ENCODE measurements at places on chromosomes 1 and 21.

GRCh38 chr1:218401441-218401997 lies 56.4 kb downstream of the TGFB2 start:
- no peak for DNase-seq

- DNase-seq: no peak
Observed at GRCh38 chr1:243903041-243903440, 53.0 kb upstream of the AKT3 start.

DNA sequence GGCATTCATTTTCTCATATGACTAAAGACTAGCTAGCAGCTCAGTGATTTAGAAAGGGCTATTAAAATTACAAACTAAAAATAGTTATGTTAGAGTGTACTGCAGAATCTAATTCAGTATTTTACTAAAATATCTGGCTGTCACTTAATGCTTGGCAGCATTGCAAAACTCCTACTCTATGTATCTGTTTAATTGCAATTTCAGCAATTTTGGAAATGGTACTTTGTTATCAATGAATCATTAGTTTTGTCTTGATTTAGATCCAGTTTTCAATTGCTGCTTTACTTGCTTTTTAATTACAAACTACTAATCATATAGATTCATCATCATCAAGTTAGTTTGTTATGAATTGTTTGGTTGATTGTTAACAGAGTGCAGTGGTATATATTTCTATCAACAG lies 19.2 kb downstream of the C1orf87 start:
- no peak for DNase-seq

- DNase-seq: no peak
Observed at GRCh38 chr1:109133815-109134214, 19.9 kb downstream of the ELAPOR1 start.

DNA sequence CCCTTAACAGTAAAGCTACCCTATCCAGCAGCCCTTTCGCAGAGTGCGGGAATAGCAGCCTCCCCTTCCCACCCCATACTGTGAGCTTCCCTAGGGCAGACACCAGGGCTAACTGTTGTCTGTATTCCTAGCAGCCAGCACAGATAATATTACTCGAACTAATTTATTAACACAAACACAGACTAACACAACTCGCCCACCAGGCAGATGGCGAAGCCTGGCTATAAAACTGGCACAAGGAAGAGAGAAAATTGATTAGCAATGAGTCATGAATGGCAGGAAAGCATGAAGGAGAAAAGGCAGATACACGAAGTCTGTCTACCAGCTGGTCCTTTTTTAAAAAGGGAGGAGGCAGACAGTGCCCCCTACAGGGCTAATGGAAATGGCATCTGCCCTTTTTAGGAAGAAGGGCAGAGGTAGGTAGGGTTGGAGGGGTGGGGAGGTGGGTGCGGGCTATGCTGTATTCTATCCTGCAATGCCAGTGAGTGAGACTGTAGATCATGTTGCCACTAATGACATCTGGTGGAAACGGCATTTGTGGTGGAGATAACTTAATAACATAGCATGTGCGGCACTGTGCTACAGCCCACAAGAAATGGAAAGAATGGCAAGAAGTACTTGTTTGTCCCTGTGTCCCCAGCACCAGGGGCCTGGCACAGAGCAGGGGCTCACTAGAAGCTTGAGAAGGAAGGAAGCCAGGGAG lies 30.6 kb upstream of the CTPS1 start:
- peak; percentile 44 for DNase-seq

GRCh38 chr1:151905070-151905442 lies 4.3 kb downstream of the THEM4 start:
- peak; percentile 59 for DNase-seq

DNA sequence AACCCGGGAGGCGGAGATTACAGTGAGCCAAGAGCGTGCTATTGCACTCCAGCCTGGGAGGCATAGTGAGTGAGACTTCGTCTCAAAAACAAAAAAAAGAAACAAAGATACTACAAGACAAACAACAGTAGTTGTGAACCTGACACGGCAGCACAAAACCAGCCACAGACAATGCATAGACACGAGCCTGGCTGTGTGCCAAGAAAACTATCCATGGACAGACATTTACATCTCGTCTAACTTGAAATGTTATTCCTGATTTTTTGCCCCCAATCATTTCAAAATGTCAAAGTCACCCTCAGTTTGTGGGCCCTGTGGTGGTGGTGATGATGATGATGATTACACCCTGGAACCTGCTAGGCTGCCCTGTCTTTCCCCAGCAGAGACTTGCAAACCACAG lies 6.3 kb downstream of the KLHL21 start:
- no peak for DNase-seq

- DNase-seq: no peak
Observed at GRCh38 chr1:240337781-240338180, 246.1 kb downstream of the FMN2 start.

GRCh38 chr1:220353229-220354012 lies 81.2 kb upstream of the RAB3GAP2 start:
- no peak for DNase-seq

GRCh38 chr1:9549955-9550546 lies 10.8 kb downstream of the SLC25A33 start:
- no peak for DNase-seq

DNA sequence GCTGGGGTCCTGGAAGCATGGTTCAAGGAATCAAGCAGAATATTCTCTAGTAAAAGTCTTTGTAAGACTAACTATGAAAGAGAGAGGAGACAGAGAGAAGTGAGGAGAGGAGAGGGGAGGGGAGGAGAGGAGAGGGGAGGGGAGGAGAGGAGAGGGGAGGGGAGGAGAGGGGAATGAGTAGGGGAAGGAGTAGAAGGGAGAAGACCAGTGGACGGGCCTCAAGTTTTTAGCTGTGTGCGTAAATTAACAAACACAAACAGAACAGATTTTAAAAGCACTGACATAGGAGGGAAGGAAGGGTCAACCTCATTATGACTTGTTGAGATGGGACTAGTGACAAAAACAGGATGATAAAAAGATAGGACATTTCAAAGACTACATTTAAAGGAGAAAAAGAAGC lies 62.8 kb downstream of the ST3GAL3 start:
- DNase-seq: no peak

GRCh38 chr1:66542314-66542713 lies 8.4 kb downstream of the SGIP1 start:
- no peak for DNase-seq

DNA sequence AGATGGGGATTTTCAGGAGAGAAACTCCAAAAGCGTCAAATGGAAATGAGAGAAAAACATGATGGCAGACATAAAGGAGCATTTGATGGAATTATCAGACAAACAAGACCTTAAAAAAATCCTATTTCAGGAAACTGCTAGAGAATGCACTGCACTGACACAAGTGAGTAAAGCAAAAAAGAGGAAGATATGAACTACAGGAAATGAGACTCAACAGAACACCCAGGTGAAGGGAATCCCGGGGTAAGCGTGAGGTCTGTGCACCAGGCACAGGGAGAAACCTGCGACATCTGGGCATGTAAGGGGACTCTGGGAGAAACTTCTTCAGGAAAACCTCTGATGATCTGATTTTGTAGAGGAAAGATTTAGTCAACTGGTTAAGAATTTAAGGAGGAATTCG lies 2.8 kb downstream of the TARBP1 start:
- no peak for DNase-seq

GRCh38 chr1:146039844-146040194 lies 18.3 kb upstream of the HJV start:
- DNase-seq: no peak

DNA sequence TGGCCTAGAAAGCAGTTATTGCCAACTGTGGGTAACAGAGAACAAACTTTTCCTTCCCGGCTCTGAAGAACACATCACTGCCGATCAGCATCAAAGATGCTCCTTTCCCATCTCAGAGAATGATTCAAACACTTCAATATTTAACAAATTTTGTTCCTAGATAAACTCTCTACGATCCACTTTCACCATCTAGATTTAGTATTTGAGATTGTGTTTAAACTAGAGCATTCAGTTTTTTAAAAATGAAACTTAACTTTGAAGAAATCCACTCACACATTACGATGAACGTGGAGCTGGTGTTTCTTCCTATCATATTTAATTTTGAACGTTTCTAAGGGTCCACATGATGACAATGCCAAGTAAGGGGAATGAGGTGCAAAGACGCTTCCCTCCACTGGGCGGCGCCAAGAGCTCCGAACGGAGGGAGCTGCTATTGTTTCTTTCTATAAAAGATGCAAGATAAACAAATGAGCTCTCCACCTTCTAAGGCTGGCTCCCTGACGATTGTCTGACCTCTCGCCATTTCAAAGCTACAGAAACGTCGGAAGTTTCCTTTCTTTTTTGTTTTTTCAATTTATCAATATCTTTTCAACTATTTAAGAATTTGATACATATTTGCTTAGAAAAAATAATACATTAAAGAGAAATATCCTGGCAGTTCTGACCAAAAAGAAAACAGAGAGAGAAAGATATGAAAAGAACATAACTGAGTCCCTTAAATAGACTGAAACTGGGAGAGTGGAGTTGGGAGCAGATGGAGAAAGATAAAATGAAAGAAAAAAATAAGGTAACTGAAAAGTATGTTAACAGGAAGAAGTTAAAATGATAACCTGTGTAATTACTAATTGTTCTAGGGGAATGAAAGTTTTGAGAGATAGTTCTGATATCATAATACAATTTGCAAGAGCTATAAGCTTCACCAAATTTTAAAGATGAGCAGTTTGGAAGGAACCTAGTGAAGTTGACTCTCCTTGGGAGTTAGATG lies 4.4 kb upstream of the BARHL2 start:
- DNase-seq: no peak

DNA sequence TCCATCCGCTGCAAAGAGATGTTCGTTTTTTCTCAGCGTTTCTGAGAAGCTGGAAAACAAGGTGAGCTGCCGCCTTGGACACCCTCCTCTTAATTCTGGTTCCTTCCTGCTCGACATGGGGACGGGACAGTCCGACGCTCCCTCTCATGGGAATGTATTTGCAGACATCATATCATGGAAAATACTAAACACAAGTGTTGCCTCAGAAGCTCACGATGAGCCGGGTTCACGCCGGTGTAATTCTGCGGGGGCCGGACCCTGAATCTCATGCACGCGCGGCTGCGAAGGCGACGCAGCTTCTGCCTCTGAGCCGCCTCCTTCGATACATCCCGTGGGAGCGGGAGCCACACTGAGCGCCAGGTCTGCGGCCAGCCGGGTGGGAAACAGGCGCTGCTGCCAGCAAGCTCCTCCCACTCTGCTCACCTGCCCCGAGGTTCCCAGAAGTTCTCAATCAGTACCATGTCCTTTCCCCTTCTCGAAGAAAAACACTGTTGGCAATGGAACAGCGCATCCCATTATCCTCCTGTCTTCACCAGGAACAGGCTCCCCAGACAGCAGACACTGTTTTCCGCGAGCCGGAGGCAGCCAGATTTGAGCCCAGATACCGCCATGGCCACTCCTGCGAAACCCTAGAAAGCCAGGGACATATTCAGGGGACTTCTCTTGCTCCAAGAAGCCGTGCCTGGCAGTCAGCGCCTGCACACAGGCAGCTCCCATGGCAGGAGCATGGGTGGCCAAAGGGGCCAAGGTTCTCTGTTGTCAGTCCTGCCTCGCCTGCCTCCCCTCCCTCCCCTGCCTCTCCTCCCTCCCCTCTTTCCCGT lies 98.0 kb downstream of the WDR4 start:
- no peak for DNase-seq

- no peak for DNase-seq
Observed at GRCh38 chr1:192224396-192224795, 66.1 kb downstream of the RGS18 start.

- peak; percentile 45 for DNase-seq
Observed at GRCh38 chr1:16921391-16922185, at the start of gene CROCC. TSS of gene CROCC (plus strand) at chr1:16921931. CDS start at chr1:16922019, 88 bp downstream.

DNA sequence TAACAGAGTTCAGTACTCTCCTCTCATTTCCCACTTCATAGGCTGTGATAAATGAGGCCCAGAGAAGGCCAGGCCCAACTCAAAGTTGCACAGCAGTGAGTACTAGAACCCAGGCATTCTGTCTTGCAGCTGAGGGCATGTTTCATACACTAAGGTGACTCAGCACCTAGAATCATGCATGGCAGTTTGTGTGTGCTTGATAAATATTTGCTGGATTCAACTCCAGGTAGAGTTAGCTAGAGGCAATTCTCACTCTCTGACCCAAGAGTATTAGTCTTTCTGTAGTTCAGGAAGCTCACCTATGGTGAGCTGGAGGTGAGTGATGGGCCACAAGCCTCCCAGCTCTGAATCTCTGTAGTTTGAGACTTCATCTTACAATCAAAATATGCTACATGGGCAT lies 10.7 kb downstream of the NKAIN1 start:
- no peak for DNase-seq

GRCh38 chr1:24452922-24453485 lies 37.4 kb downstream of the NIPAL3 start:
- no peak for DNase-seq

GRCh38 chr21:46121286-46122221 lies 23.6 kb downstream of the COL6A2 start:
- DNase-seq: no peak

- no peak for DNase-seq
Observed at GRCh38 chr1:29878501-29878900, 642.2 kb downstream of the PTPRU start.

GRCh38 chr1:201085902-201086735 lies 26.1 kb downstream of the CACNA1S start:
- peak; percentile 13 for DNase-seq

GRCh38 chr21:33977721-33978369 lies 62.2 kb upstream of the ATP5PO start:
- no peak for DNase-seq

- no peak for DNase-seq
Observed at GRCh38 chr1:25050165-25050564, 120.1 kb upstream of the RUNX3 start.

GRCh38 chr1:94434365-94435045 lies 16.3 kb downstream of the ABCD3 start:
- DNase-seq: no peak

GRCh38 chr21:30943920-30944319 lies 62.5 kb upstream of the KRTAP11-1 start:
- no peak for DNase-seq

DNA sequence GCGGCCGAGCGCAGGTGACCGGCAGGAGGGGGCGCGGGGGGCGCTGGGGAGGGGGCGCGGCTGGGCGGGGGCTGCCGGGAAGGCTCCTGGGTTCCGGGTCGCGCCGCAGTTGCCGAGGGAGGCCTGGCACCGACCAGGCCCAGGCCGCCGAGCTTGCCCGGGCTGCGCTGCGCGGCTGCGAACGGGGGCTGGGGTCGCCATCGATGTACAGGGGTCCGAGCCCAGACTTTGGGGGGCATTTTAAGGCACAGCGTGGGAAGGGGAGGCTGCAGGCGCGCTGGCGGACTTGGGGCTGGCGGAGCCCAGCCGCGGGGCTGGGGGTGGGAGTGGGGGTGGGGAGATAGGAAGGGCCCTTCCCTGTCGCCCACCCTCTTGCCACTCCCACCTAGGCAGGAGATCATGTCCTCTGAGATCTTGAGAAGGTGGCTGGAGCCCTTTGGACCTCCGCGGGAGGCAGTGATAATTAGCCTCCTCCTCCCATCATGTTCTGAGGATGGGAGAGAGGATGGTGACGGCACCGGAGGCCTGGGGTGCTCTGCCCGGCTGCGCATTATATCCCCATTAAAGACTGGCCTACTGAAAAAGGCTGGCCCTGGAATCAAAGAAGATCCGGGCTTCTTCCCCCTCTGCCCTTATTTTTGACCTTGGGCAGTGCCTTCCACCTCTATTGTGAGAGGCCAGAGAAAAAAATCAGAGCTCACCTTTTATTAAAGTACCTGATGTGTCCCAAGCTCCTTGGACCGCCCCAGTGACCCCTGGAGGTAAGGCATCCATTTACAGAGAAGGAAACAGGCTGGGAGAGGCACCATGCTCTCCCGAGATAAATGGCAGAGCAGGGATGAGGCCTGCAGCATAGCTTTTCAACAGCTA lies 497 bp downstream of the FBXO44 start:
- no peak for DNase-seq

- DNase-seq: no peak
Observed at GRCh38 chr1:153585006-153585405, 19.4 kb upstream of the S100A2 start.
